Caco-2 (cell line): ENCODE measurements at places on chromosomes 1 and 21.

GRCh38 chr1:203135636-203136305 is 8.2 kb downstream of the ADORA1 start:
- no peak for DNase-seq

GRCh38 chr1:56712150-56712549 is 67.0 kb downstream of the PRKAA2 start:
- no peak for DNase-seq

DNA sequence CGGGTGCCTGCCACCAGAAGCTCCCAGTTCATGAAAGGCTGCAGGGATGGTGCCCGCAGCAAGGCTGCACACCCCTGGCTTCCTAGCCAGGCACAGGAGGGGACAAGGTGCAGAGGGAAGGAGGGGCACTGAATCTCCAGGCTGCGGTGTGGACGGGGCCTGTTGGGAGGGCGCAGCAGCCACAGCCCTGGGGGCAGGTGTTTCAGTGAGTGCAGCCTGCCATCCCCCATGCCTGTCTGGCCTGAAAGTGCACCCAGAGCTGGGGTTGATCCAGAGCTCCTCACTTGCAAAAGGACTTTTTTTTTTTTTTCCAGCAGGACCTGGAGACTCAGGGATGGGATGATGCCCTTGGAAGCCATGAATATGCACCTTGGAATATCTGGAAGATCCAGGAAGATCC is 153.7 kb upstream of the C1orf174 start:
- DNase-seq = no peak

- no peak for DNase-seq
These were observed 18.5 kb downstream of the ABCB10 start for GRCh38 chr1:229539863-229540506.
